ENCODE measurements at places on chromosomes 1 and 21.
A peak's percentile ranks its signal among the peaks of the same experiment; 100 is the strongest.

DNA sequence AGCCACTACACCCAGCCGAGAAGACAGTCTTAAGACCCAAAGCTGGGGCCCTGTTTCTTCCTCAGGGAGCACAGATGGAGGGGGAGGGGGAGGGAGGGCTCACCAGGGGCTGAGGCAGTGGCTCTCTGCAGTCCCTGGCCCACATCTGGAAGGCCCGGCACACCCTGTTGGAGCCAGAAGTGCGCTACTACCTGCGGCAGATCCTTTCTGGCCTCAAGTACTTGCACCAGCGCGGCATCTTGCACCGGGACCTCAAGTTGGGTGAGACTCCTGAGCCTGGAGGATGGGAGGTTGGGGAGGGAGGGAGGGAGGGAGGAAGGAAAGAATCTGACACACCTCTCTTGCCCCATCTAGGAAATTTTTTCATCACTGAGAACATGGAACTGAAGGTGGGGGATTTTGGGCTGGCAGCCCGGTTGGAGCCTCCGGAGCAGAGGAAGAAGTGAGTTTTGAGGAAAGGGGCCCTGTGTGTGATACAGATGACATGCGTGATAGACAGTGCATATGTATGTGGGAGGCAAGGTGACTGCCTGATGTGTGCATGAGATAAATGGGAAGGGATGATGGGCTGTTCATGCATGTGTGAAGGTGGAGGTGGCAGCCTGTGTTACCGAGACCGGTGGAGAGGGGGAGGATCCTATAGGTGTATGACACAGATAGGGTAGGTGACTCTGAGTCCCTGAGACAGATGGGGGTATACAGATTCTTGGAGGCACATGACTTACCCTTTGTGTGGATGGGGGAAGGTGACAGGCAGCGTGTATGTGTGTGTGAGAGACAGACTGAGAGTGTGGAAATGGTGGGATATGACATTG is 1.5 kb downstream of the PLK3 start:
- DNase-seq: no peak

DNA sequence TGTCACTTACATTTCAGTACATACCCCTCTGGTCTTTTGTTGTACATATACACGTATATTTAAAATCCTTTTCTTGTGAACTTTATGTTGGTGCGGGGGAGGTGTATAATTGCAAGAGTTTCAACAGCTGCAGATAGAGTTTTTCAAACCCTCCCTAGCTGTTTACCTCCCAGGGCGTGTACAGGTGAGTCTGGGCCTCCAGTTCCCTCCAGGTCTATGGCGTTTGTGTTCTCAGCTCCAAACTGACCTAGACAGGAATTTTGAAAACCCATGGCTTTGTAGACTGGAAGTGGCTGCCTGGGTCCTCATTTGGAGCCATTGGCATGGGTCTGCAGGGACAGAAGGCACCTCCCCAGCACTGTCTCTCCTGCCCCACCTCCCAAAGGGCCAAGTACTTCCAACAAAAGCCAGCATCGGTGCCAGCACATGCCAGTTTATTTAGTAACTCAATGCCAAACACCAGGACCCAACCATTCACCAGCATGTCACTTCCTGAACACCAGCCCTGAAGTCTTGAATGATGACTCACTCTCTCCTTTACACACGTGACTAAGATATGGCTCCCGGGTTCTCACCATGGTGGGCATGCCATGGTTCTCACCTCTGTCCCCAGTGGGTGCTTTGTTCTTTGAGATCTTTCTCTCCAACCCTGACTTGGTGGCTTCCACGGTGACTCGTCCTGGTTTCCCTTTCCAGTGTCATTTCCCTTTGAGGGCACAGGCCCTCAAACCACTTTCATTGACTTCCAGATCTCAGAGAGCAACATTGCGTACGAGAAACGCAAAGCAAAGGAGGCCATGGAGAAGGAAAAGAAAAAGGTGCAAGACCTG is 57.3 kb upstream of the EFHD2 start:
- DNase-seq: no peak

GRCh38 chr1:209431813-209432442 is 151.6 kb upstream of the CAMK1G start:
- no peak for DNase-seq

DNA sequence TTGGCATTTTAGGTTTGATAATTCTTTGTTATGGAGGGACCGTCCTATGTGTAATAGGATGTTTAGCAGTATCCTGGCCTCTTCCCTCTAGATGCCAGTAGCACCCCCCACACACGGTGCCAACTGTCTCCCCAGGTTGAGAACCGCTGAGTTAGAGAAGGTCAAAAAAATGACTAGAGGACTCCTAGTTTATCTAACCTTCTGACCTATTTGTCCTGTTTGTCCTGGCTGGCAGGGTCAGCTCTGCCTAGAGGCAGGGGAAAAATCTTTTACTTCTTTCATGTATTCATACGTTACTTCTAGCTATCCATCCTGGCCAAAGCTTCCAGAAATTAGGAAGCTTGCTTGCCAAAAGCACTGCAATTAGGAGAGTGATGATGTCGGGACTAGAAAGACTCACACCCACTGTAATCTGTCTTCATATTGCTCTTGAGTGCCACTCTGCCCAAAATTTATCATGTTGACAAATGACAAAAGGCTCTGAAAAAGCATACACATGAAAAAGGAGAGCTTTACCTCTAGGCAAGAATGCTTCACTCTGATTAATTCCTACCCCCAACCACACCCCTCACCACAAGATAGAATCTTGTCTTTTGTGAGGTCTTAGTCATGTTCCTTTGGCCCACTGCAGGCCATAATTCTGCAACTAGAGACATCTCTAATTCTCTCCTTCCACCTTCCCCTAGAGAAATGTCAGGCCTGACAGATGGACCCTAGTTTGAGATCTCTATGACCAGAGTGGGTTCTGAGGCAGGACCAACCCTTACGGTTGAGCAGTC is 14.4 kb upstream of the AKR1A1 start:
- no peak for DNase-seq

- no peak for DNase-seq
Observed at GRCh38 chr1:93531193-93531592, 83.3 kb downstream of the FNBP1L start.

- DNase-seq: no peak
Observed at GRCh38 chr1:46623743-46624644, 7.4 kb upstream of the MOB3C start.

DNA sequence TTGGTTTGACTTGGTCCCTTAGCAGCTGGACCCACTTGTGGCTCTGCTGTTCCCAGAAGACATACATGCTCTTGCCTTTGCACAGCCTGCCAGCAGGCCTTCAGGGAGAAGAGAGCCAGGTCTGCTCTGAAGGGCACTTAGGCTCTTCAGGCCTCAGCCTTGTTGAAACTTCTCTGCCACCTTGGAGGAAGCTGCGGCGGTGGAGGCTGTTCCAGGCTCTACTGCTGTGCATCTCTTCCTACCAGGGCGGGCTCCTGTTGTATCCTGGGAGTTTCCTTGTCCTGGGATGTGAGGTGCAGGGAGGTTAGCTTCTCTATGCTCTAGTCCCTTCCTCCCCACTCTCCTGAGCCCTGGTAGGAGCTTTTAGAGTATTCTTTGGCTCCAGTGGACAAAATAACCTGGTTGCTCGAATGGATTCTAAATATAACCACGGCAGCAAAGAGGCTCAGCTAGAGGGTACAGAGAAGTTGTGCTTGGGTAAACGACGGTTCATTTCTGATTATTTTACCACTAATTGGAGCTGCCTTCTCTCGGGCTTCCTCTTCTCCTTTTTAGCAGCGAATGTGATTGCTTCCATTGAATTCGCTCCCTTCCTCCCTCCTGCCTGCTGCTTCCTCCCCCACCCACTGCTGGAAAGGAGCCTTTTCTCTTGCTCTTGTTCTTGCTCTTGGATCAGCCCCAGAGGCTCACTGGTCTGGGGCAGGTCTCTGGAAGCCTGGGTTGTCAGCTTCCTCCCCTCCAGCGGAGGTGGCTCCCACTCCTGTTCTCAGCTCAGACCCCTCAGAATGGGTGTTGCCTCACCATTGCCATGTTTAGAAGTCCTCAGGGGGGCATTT is 126.6 kb upstream of the CACNA1E start:
- DNase-seq: no peak

DNA sequence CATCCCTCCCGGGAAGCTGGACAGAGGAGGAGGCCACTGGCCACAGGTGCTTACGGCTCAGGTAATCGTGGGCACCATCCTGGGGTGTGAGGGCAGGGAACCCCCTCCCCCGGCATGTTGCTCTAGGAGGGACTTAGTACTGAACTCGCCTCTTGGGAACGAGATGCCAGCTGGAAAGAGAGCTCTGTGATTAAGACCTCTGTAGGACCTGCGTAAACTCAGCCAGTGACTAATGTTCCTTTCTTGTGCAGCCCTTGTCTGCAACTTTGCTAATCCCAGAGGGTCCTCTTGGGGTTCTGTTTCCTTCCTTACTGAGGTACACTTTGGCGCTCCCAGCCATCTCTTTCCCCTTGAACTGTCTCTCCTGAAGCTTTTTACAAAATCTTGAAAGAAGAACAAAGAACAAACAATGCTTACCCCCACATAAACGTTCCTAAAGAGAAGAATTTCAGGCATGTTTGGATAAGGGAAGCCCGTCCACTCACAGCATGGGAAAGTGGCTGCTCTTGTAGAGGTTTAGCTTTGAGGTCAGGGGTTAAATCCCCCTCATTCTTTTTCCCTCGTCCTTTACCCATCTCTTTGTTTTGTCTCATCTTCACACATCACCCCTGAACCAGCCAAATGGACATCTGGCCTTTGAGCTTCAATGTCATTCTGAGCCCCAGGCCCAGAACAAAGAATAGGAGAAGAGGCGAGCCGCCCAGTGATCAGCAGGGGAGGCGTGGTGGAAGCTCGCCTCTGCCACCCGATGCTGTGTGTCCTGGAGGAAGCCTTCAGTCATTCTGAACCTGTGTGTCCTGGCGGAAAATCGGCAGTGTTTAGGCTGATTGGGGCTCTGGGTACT is 37.4 kb downstream of the CITED4 start:
- DNase-seq: no peak

GRCh38 chr21:46077674-46078101 is 20.2 kb upstream of the COL6A2 start:
- no peak for DNase-seq

GRCh38 chr1:1069056-1069710 is 4.9 kb downstream of the RNF223 start:
- DNase-seq: no peak

GRCh38 chr21:35266546-35266945 is 217.4 kb upstream of the RUNX1 start:
- DNase-seq: no peak

DNA sequence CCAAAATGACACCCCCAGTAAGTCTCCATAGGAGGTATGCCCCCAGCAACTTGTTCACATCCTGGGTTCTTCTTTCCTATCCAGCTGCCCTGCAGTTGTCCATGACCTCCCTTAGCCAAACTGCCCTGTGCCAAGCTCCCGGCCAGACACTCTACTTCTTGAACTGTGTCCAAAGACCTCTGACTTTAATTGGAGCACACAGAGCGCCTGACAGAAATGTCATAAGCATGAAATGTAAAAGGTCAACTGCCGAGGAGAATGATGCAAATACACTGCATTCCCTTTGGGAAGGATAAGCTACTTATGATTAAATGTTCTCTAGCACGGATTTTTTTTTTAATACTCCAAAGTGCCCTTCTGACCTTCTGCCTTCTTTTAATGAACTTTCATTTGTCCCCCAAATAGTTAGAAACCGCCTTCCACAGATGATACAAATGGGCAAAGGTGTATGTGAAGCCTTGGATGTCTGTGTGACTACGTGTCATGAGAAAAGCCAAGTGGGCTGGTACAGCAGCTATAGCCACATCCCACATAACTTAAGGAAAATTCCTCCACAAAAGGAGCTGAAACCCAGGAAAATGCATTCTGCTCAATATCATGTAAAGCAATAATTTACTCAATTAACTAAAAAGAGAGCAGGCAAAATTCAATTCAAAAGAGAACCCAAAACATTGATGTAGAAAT is 26.8 kb downstream of the PALMD start:
- DNase-seq: no peak

DNA sequence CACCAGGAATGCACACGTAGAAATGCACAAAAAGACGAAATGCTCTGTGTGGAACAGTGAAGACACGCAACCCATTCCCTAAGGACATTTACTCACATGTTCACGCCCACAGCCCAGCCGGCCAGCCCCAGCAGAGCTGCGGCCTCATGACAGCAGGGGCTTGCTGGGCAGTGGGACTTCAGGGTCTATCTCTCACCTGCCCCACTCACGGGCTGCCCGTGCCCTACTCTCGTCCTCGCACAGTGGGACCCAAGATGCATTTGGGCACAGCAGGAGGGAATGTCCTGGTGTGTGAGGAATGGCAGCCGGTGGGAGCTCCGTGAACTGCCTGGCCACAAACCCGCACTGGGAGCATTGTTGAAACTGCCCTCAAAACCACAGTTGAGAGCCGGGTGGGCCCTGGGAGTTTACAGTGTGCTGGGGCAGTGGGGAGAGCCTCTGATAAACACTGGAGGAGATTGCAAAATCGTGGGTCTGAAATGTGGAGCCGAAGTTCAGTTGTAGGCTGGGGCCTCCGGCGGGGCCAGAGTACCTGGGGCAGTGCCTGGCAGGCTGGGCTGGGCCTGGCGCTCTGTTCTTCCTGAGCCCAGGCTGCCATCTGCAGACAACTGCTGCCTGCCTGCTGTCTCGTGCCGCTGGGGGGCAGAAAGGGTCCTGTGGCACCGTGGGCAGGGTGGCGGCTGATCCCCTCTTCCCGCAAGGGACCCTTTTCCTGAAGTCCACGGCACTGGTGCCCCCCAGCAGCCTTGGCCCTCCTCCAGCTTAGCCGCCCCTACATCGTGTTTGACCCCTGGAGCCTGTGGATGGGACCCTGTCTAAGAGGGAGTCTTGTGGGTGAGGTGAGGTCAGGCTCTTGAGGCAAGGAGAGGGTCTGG is 20.7 kb upstream of the POFUT2 start:
- no peak for DNase-seq

GRCh38 chr1:236141447-236142252 is 689 bp upstream of the GPR137B start:
- DNase-seq: no peak

DNA sequence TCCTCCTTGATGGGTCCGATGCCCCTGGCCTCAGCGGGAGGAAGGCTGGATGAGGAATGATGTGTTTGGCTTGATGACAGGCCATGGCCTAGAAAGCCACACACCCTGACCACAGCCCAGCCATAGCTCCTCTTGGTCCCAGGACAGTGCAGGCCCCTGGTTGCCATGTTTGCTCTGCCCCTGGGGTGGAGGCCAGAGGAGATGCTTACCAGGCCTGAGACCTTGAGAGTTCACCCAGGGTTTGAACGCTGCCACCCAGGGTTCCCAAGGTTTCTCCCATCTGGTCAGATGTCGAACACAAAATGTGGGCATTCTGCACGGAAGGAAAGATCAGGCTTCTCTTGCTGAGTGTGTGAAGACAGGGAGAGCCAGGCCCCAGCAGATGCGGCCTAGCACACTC is 2.6 kb downstream of the C1orf226 start:
- no peak for DNase-seq

GRCh38 chr1:941588-942383 is 17.3 kb downstream of the NOC2L start:
- peak; percentile 43 for DNase-seq
